ENCODE measurements at places on chromosomes 5 and 9.
A peak's percentile ranks its signal among the peaks of the same experiment; 100 is the strongest.

- no peak for DNase-seq
Observed at GRCh38 chr5:172839669-172840431, 5.8 kb downstream of the ERGIC1 start.

- no peak for DNase-seq
Observed at GRCh38 chr5:6084376-6084775, 294.0 kb downstream of the MED10 start.

DNA sequence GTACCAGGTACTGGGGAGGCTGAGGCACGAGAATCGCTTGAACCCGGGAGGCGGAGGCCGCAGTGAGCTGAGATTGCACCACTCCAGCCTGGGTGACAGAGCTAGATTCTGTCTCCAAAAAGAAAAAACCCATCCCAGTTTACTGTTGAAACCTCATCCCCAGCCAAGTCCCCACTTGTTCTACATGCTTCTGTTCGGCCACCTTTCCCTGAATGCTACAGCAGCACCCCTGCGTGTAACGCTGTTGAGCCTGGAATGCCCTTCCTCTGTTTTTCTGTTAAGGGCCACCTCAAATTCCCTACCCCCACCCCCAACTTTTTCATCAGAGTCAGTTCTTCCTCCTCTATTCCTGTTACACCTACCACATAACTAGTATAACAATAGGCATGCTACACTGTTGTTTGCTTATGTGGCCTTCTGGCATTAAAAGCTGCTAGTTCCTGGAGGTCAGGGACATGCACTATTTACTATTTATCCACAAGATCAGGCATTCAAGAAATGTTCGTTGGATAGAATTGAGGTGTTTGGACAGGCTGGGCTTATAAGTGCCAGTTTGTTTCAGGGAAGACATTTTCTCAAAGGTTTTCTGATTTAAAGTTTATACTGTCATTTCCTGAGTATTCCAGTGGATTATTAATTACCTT, 47.1 kb upstream of the C5orf47 start:
- DNase-seq, result no peak

DNA sequence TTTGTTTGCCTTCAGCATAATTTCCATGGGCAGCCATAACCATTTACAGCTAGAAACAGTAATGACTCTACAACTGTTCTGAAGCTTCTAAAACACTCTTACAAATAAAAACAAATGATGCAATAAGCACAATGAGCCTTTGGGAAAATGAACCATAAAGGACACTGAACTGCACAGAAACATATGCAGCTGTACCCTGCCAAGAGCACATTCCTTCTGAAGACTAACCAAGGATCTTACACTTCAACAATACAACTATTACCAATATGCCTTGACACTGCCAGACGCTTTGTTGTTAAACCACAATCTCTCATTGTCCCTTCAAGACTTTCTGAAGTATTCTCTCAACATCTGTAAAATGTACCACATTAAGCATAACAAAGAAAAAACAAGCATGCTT, 104.2 kb upstream of the HMHB1 start:
- no peak for DNase-seq

DNA sequence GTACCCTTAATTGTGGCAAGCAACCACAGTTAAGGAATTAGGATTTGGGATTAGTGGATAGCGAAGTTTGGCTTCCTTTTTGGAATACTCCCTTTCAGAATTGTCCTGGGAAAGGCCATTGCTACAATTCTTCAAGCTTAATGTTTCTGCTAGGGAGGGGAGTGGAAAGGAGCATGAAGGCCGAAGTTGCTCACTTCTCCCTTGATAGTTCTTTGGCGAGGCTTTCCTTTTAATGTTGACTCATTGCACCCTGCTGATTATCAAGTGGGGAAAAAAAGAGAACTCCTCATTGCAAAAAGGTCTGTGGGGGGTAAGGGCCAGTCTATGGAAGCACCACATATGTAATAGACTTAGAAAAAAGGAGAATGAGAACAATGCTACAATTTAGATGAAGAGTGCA, 30.7 kb downstream of the GRIN3A start:
- DNase-seq, result no peak

- DNase-seq, result no peak
Observed at GRCh38 chr5:75961818-75962217, 121.4 kb upstream of the SV2C start.

DNA sequence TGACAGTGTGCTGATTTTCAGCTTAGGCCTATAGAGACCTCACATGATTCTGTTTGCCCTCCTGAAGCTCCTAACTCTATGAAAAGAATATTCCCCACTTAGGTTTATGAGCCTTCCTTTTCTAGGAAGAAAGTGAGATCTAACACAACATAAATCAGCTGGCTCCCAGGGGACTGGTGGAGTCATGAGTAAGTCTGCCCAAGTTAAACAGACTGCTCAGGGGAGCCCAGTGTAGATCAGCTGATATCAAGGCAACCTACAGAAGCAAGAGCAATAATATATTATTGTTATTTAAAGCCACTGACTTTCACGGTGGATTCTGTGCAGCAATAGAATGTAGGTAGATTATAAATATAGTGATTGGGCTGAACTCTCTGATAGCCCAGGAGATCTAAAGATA, 1978.6 kb upstream of the CDH6 start:
- no peak for DNase-seq

DNA sequence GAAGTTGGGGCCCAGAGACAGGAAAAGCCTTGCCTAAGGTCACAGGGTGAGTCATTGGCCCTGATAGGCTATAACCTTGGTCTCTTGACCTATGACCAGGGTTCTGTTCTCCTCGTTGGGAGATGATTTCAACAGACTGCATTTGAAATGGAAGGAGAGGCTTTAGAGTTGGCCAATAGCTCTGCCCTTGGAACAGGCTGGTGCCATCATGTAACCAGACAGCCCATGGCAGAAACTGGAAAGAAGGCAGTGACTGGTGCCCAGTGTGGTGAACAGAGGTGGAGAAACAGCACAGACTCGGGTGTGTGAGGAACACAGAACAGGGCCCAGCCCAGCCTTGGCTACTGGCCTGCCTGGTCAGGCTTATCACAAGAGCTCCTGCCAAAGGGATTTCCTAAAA, 109.8 kb upstream of the SLC25A48 start:
- no peak for DNase-seq

DNA sequence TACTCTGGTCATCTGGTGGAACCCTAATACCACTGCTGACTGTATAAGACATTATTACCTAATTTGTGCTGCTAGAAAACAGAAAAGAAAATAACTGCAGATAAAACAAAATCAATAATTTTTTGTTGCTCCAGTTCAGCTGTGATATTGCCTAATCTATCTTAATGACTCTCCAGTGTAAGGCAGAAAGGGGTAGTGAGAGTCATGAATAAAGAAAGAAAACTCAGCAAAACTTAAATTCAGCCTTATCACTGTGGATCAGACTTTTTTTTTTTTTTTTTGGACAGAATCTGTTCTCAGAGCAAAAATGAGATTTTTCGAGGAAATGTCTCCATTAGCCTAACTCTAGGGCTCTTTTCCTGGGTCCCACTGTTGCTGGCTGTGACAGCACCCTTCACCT, 1.1 kb upstream of the DOCK2 start:
- no peak for DNase-seq

DNA sequence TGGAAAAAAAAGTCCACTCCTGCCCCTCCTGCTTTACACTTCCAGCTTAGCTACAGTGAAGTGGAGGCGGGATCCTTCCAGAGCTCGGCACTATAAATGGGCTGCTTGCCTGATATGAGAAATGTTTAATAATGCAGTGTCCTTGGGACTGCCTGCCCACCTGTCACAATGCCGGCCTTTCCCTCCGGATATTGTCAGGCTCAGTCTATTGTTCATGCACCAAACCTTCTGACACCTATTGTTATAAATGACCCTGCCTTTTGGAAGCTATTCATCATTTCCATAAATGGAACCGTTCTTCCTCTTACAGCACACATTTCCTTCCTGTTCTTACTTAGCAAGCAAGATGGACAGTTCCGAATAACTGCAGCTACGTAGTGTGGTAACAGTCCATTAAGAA, 146.3 kb downstream of the DMAC1 start:
- DNase-seq, result no peak

- DNase-seq, result no peak
Observed at GRCh38 chr5:178339272-178339671, 106.7 kb upstream of the PHYKPL start.

DNA sequence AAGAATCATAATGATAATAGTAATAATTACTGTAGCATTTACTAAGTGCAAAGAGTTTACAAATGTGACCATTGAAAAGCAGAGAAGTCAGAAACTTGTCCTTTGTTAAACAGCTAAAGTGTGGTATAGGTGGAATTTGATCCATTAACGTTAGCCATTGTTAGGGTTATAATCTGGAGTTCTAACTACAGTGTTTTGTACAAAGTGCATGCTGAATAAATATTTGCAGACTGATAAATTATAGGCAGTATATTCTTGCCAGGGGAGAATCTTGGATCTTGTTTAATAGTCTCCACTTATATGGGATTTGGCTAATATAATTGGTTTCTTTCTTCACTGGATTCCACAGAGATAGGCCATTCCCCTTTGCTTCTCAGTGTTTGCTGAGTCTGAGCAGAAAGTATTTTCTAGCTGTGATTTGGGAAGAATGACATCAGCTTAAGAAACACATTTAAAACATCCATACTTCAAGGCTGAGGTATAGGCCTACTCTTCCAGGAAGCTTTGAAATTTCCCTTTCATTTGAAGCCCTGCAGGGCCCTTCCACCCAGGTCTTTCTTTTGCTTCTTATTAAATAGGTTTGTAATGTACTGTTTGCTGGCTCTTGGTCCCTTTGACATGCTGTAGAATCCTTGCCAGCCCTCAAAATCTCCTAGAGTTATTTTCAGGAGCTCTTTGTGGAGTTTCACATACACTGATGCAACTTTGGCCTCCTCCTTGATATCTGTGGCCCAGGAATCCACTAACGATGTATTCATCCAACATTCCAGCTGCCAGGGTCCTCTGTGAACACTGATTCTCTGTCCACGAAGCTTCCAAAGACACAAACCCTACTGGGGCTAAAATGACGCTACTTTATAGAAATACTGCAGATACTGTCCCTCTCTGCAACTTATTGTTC, 51.4 kb downstream of the ATP10B start:
- DNase-seq, result no peak

- no peak for DNase-seq
Observed at GRCh38 chr5:78458843-78459242, 98.4 kb downstream of the SCAMP1 start.

DNA sequence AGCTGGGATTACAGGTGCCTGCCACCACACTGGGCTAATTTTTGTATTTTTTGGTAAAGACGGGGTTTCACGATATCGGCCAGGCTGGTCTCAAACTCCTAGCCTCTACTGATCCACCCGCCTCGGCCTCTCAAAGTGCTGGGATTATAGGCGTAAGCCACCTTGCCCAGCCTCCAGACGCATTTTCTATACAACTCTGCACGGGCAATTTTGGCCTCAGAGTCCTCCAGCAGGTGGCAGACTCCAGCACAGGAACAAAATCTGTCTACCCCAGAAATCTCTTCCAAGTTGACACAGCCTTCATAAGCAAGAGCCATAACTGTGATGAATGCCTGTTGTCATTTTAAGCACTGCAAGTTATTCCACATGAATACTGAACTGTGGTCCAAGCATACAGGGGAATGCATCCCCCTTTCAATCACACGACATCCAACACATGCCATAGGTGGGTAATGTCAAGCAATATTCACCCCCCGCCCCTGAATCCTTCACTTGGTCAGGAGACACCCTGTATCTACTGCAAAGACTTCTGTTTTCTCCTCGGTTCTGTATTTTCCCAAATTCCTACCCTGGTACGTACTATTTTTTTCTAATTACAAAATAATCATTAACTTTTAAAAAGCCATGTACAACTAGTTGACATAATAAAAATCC, 50.8 kb downstream of the ALDH7A1 start:
- peak; percentile 58 for DNase-seq

GRCh38 chr9:111051400-111051799, 13.1 kb upstream of the LPAR1 start:
- peak; percentile 40 for DNase-seq

GRCh38 chr5:159345336-159345735, 15.0 kb upstream of the IL12B start:
- no peak for DNase-seq

- DNase-seq, result no peak
Observed at GRCh38 chr9:132201780-132202703, 40.2 kb downstream of the NTNG2 start.

DNA sequence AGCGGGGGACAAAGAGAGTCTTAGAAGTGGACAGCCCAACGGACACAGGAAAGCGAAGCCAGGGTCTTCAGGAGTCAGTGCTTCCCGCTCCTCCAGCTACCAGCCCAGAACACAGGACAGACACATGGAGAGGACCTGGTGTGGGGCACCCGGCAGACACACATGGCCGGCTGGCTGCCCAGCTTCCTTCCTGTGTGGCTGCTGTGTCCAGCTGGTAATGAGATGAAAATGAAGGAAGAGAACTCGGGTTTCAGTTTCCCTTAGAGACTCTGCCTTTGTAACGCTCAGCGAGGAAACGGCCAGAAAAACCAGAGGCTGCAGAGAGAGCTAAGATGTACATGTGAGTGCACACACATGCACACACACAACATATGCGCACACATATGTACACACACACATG, 87.5 kb downstream of the SECISBP2 start:
- no peak for DNase-seq

DNA sequence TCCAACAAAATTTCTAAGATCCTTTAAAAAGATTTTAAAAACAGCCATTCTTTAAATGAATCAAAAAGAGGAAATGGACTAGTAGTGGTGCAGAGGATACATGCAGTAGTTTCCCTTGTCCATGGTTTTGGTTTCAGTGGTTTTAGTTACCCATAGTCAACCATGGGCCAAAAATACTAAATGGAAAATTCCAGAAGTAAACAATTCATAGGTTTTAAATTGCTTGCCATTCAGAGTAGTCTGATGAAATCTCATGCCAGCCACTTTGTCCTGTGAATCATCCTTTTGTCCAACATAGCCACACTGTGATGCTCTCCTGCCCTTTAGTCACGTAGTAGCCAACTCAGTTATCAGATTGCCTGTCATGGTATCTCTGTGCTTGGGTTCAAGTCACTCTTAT, 286.1 kb downstream of the ANXA1 start:
- no peak for DNase-seq

- no peak for DNase-seq
Observed at GRCh38 chr9:1179366-1179765, 129.2 kb downstream of the DMRT2 start.

- no peak for DNase-seq
Observed at GRCh38 chr9:109904666-109905065, 124.7 kb downstream of the PALM2AKAP2 start.

DNA sequence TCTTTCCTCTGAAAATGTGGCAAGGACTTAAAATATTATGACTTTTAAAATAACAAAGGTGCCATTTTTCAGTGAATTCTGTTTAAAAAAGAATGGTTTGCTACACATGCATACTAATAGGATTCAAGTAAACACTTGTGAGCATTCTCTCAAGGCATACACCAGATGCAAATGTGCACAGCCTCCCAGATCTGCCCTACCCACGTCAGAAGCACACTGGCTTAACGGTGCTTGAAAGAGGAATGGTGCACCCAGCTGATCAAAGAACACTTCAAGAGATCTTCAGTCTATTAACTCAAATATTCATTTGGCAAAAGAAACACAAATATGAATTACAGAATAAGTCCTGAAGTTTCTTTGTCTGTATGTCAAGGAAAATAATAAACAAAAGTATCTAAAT, 15.8 kb downstream of the GABRB2 start:
- no peak for DNase-seq

GRCh38 chr9:115686069-115686468, 467.5 kb upstream of the PAPPA start:
- no peak for DNase-seq

- DNase-seq, result no peak
Observed at GRCh38 chr9:30243467-30243866, 2141.0 kb upstream of the ACO1 start.

- peak; percentile 60 for DNase-seq
Observed at GRCh38 chr5:134101686-134102439, 12.6 kb upstream of the TCF7 start.

Data from ELR (cell line).